Immature natural killer cell (primary cell): ENCODE measurements at places on chromosomes 7 and 10. TPM values are rescaled to one million over a fixed set of nuclear protein-coding genes. Genes with fewer than 3 reads are reported as not detected.

GRCh38 chr7:101933688-101934121, 116.3 kb downstream of the CUX1 start:
- no peak overlapping the region for H3K27ac ChIP-seq
- H3K4me1 ChIP-seq: peaks cover 30% of the 10 kb centered on the region
- no peaks in the 10 kb centered on the region for H3K36me3 ChIP-seq
- no peaks in the 10 kb centered on the region for H3K27me3 ChIP-seq
- H3K4me3 ChIP-seq: no peak overlapping the region

GRCh38 chr7:133645884-133646391, 393.1 kb downstream of the EXOC4 start:
- no peaks in the 10 kb centered on the region for H3K27me3 ChIP-seq
- H3K27ac ChIP-seq: no peak overlapping the region
- H3K4me1 ChIP-seq: peaks cover 2% of the 10 kb centered on the region
- H3K4me3 ChIP-seq: no peak overlapping the region

DNA sequence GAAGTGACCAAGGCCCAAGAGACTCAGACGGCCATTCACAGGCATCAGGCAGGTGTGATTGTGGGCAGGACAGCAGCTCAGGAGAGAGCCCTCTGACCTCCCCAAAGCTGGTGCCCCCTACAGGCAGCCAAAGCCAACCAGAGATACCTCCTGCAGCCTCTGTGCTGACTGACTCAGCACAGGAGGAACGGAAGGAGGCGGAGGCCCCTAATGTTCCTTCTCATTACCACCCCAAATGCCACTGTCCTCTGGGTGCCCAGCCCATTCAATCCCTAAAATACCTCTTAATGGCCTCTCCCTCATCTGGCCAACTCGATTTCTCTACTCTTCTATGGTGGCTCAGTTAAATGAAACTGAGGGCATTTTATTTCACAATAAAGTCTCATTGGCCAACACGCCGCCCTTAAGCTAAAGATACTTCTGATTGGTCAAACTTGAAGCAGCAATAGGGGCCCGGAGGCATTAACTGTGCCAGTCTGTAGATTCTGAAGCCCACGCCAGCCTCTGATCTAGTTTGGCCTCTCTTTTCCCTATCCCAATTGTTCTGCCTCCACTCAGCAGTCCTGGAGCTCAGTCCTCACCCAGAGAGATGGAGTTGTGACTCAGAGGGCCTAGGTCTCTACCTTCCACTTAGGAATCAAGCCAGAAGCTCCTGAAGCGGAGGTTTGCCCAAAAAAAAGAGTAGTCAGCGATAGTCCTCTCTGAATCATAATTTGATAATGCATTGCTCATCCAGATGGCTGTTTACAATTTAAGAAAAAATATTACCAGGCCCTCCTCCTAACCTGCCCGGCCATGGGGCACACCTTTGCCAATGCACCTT, 1.2 kb downstream of the CYREN start:
- peak overlapping the region; percentile 86 for H3K4me3 ChIP-seq
- peak; percentile 51 for DNase-seq
- peak overlapping the region; percentile 95 for H3K27ac ChIP-seq
- H3K4me1 ChIP-seq: peaks cover 48% of the 10 kb centered on the region

DNA sequence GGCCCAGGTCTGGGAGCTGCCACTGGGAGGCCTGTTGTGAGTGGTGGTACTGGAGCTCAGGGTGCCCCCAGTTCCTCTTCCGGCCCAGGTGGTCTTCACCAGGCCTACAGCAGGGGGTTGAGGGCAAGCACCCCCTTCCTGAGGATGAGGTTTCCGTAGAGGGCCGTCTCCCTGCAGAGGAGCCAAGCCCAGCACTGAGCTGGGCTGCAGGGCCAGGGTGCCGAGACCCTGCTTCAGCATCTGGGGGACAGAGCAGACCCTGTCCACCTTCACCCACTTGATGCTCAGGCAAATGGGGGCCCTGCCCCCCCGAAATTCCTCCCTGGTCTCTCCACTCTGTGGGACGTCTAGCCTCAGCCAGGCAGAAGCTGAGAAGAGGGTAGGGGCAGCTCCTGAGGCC, 2.6 kb downstream of the FUOM start:
- peaks cover 4% of the 10 kb centered on the region for H3K4me1 ChIP-seq
- H3K27me3 ChIP-seq: no peaks in the 10 kb centered on the region
- H3K27ac ChIP-seq: no peak overlapping the region
- H3K4me3 ChIP-seq: no peak overlapping the region

DNA sequence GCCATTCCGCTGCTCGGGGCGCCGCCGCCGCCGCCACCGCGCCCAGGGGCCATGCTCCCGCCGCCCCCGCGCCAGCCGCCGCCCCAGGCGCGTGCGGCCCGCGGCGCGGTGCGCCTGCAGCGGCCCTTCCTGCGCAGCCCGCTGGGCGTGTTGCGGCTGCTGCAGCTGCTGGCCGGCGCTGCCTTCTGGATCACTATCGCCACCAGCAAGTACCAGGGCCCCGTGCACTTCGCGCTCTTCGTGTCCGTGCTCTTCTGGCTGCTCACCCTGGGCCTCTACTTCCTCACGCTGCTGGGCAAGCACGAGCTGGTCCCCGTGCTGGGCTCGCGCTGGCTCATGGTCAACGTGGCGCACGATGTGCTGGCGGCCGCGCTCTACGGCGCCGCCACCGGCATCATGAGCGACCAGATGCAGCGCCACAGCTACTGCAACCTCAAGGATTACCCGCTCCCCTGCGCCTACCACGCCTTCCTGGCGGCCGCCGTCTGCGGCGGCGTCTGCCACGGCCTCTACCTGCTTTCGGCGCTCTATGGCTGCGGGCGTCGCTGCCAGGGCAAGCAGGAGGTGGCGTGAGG, 383 bp downstream of the MARVELD1 start:
- H3K27ac ChIP-seq: peak overlapping the region; percentile 89
- H3K27me3 ChIP-seq: peaks cover 13% of the 10 kb centered on the region
- DNase-seq: peak; percentile 55
- peaks cover 16% of the 10 kb centered on the region for H3K4me1 ChIP-seq
- no peaks in the 10 kb centered on the region for H3K36me3 ChIP-seq

DNA sequence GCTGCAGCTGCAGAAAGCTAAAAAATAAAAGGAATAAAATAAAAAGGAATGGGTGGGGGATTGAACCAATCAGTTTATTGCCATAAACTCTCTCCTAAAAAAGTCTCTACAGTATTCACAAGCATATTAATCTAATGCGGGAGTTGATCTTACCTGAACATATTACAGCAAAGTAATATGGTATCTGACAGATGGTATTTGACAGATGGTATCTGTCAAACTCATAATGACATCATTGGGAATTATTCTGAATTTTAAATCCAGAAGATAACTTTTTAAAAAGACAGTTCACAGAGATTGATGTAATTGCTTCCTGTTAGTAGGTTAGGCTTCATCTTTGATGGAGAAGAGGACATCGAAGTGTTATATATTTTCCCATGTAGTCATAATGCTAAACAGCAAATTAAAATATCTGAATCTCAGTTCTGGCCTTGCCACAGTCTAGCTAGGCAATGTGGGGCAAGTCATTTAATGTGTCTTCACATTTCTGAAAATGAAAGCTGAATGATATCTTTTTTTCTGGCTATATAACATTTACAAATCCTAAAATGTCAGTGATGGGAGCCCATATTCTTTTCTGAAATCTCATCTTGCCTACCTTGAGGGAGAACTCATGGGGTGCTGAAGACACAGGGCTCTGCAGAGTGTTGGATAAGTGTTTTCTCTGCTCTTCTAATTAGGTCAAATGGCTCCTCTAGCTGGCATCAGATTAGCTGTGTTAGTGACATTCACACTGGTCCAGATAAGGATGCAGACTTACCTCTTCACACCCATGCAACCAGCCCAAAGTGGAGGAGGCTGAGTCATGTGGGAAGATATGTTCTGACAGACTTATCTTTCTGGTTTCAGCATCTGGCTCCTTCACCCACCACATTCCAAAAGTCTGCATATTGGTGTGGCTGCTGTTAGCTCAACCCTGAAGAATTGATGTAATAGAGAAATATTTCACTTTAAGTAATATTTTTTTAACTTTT, 2.1 kb upstream of the LIPM start:
- no peak for DNase-seq
- no peaks in the 10 kb centered on the region for H3K27me3 ChIP-seq
- no peak overlapping the region for H3K4me3 ChIP-seq
- no peaks in the 10 kb centered on the region for H3K4me1 ChIP-seq
- no peak overlapping the region for H3K27ac ChIP-seq
- no peaks in the 10 kb centered on the region for H3K36me3 ChIP-seq

- H3K27me3 ChIP-seq: no peaks in the 10 kb centered on the region
- no peak overlapping the region for H3K27ac ChIP-seq
- H3K36me3 ChIP-seq: no peaks in the 10 kb centered on the region
- H3K4me1 ChIP-seq: no peaks in the 10 kb centered on the region
Observed at GRCh38 chr10:94489976-94490788, 55.4 kb upstream of the HELLS start.

GRCh38 chr10:124824507-124824906, 22.9 kb downstream of the ABRAXAS2 start:
- H3K4me1 ChIP-seq: no peaks in the 10 kb centered on the region
- H3K27ac ChIP-seq: no peak overlapping the region
- H3K27me3 ChIP-seq: no peaks in the 10 kb centered on the region
- DNase-seq: no peak

- H3K27me3 ChIP-seq: peaks cover 27% of the 10 kb centered on the region
- peak overlapping the region; percentile 26 for H3K27ac ChIP-seq
- no peak for DNase-seq
- H3K4me3 ChIP-seq: no peak overlapping the region
- peaks cover 43% of the 10 kb centered on the region for H3K36me3 ChIP-seq
Observed at GRCh38 chr7:2920956-2921652, 77.0 kb upstream of the GNA12 start.

- no peak for DNase-seq
- no peaks in the 10 kb centered on the region for H3K4me1 ChIP-seq
- H3K4me3 ChIP-seq: no peak overlapping the region
- H3K27me3 ChIP-seq: peaks cover 6% of the 10 kb centered on the region
Observed at GRCh38 chr10:120285408-120285807, 171.6 kb upstream of the PLPP4 start.

GRCh38 chr7:25126751-25127150, 1.7 kb upstream of the CYCS start:
- no peak for DNase-seq
- H3K4me1 ChIP-seq: peaks cover 35% of the 10 kb centered on the region
- no peak overlapping the region for H3K4me3 ChIP-seq
- H3K27me3 ChIP-seq: peaks cover 26% of the 10 kb centered on the region
- peak overlapping the region; percentile 58 for H3K27ac ChIP-seq

GRCh38 chr10:132836248-132836831, 50.4 kb upstream of the NKX6-2 start:
- H3K4me1 ChIP-seq: no peaks in the 10 kb centered on the region
- no peak for DNase-seq
- no peaks in the 10 kb centered on the region for H3K36me3 ChIP-seq
- peaks cover 2% of the 10 kb centered on the region for H3K27me3 ChIP-seq

DNA sequence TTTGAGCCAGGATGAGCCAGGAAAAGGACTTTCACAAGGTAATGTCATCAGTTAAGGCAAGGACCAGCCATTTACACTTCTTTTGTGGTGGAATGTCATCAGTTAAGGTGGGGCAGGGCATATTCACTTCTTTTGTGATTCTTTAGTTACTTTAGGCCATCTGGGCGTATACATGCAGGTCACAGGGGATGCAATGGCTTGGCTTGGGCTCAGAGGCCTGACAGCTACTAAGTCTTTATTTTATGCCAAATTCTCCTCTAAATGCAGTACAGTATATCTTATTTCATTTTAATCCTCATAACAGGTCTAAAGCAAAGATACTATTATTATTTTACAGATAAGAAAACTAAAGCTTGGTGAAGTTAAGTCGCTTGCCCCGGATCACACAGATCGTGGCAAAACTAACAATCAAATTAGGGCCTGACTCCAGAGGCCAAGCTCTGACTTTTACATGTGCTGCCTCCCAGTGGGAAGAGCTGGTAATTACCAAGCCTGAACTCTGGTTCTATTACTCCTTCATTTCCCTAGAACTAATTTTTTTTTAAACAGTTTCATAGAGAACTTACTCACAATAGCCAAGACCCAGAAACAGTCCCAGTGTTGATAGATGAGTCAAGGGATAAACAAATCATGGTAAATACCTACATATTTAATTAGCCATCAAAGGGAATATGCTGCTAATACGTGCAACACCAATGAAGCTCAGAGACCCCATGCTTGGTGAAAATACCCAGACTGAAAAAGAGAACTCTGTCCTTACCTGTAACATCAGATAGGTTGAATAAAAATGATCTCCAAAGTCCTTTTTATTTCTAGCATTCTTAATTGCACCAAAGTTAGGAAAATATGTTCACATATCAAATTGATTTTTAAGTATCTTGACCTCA, 35.4 kb downstream of the C7orf25 start:
- no peak overlapping the region for H3K27ac ChIP-seq
- peaks cover 2% of the 10 kb centered on the region for H3K27me3 ChIP-seq
- no peak for DNase-seq
- H3K4me1 ChIP-seq: no peaks in the 10 kb centered on the region
- H3K36me3 ChIP-seq: no peaks in the 10 kb centered on the region

DNA sequence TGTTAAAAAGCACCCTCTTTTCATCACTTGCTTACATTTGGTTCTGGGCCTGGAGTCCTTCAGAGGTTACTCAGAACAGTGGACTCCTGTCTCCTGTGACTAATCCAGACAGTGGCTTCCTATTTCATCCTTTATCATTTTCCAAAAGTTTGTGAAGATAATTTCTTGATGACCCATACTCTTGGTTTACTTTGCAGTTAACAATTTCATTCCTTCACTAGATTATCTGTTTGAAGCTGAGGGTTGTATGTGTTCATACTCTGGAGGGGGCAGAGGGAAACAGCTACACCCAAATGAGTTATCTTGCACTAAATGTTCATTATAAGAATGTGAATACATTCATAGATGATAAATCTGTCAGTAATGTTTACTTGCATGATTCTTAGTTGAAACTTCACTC, 124.7 kb downstream of the ZNF248 start:
- H3K4me1 ChIP-seq: no peaks in the 10 kb centered on the region
- no peak overlapping the region for H3K27ac ChIP-seq
- H3K4me3 ChIP-seq: no peak overlapping the region
- H3K36me3 ChIP-seq: no peaks in the 10 kb centered on the region

DNA sequence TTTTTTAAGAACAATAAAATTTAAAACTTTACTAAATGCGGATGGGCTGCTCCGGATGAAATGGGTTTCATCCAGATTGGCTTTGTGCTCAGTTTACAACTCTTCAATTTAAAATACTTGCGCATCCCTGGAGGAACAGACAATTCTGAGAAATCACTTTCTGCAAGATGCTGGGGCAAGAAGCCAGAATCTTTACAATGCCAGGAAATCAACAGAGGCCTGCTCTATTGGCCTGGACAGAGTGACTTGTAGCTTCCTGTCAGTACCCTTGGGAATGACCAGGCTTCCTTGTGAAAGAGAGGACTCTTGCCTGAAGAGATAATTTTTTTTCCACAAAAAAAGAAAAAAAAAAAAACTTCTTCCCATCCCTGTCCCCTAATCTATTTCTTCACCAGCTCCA, 3.9 kb upstream of the FAM13C start:
- peaks cover 4% of the 10 kb centered on the region for H3K27me3 ChIP-seq
- H3K4me3 ChIP-seq: no peak overlapping the region
- no peak for DNase-seq
- no peaks in the 10 kb centered on the region for H3K36me3 ChIP-seq
- H3K4me1 ChIP-seq: no peaks in the 10 kb centered on the region

FAM237B gene
- not detected for polyA plus RNA-seq

UPK3BL1 gene
- polyA plus RNA-seq: 30.9 TPM

CUZD1 gene
- 0.82 TPM for polyA plus RNA-seq

NDUFA5 gene
- polyA plus RNA-seq: 99.4 TPM

TMEM196 gene
- polyA plus RNA-seq: not detected

TBC1D12 gene
- polyA plus RNA-seq: 0.64 TPM

GLI3 gene
- polyA plus RNA-seq: 0.63 TPM

RAMP3 gene
- not detected for polyA plus RNA-seq

CYP2C9 gene
- not detected for polyA plus RNA-seq

NEUROG3 gene
- polyA plus RNA-seq: not detected

ZNF777 gene
- polyA plus RNA-seq: 2.2 TPM
